ENCODE measurements at places on chromosomes 7 and 10.

GRCh38 chr10:21372651-21373410 lies 152.7 kb downstream of the SKIDA1 start:
- peak; percentile 83 for DNase-seq

DNA sequence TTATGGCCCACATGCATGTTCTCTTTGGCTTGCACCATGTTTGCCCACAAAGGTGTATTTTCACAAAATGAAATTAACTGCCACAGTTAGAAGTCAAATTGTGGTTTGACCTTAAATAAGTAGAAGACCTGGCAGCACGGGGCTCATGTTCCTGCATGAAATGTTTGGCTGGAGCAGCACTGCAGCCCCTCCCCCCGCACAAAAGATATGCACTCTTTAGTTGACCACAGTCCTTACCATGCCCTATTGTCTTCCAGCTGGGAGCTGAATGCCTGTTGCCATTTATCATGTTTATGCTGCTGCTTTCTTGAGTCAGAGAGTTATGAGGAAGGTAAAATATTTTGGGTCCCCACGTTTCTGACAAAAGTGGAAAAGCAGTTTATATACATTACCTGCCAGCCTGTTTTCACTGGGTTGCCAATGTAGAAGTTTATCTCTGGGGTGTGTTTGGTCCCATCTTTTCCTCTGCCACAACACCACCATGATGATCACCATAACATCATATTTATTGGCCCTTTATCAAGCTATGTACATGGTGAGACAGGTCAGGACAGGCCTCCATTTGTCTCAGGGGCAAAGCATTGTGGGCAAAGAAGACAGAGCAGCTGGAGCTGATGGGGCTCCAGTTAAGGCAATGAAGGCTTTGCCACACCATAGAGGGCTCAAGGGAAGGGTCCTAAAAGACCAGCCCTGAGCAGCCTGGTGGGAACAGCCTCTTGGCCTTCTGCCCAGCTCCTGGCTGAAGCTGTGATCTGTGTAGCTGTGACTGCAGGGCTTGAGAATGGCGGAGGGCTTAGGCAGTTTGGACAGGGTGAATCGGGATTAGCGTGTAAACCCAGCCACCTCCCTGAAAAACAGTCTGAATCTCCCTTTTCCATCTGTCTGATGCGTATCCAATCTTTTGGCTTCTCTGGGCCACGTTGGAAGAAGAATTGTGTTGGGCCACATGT lies 5.4 kb downstream of the PRF1 start:
- DNase-seq = no peak

DNA sequence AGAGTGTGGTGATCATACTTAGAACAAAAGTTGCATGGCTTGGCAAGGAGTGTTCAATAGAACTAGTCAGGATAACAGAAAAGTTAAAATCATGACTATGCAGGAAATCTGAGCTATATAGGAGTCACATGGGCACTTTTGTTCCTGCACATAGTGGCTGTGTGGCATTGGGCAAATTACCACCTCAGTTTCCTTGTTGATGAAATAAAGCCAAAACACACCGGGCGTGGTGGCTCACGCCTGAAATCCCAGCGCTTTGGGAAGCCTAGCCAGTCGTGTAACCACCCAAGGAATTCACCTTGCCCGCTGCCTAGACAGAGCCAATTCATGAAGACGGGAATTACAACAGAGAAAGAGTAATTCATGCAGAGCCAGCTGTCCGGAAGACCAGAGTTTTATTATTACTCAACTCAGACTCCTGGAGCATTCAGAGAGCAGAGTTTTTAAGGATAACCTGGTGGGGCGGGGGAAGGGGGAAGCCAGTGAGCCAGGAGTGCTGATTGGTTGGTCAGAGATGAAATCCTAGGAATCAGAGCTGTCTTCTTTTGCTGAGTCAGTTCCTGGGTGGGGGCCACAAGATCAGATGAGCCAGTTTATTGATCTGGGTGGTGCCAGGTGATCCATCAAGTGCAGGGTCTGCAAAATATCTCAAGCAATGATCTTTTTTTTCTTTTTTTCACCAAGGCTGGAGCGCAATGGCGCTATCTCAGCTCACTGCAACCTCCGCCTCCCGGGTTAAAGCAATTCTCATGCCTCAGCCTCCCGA lies 6.4 kb upstream of the MKRN1 start:
- no peak for DNase-seq

DNA sequence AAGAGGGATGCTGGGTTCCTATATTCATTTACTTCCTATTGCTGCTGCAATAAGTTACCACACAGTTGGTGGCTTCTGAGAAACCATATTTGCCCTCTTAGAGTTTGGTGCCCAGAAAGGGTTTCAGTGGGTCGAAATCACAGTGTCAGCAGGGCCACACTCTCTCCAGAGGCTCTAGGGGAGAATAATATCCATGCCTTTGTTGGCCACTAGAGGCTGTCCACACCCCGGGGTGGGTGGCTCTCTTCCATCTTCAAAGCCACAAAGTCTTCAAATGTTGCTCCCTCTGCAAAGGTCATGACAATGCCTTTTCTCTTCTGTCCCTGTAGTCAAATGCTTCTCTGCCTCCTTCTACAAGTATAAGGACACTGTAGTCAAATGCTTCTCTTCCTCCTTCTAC lies 989.4 kb downstream of the CCSER2 start:
- no peak for DNase-seq

GRCh38 chr7:147053746-147054145 lies 937.1 kb downstream of the CNTNAP2 start:
- DNase-seq = peak; percentile 7

DNA sequence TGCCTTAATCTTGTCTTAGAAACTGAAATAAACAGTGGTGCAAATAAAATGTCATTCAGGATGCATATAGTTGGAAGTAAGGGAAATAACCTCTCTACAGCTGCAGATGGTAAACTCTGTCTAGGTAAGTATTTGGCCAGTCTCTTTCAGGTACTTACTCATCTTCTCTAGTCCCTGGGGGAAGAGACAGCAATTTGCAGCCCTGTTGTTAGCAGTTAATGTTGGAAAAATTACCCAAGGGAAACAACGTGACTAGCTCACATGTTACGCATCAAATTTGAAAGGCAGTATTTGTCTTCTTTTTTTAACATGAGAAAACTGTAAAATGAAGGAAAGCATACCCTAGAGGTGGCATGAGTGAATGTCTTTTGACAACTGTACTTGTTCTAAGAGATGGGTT lies 3.2 kb upstream of the HUS1 start:
- no peak for DNase-seq

DNA sequence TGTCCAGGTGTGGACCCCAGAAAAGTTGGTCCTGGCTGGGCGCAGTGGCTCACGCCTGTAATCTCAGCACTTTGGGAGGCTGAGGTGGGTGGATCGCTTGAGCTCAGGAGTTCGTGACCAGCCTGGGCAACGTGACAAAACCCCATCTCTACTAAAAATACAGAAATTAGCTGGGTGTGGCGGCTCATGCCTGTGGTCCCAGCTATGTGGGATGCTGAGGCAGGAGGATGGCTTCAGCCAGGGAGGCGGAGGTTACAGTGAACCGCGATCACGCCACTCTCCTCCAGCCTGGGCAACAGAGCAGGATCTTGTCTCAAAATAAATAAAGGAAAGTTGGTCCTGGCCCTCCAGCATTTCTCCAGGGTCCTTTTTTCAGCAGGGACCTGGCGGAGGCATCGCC lies 1.4 kb downstream of the NUDT1 start:
- no peak for DNase-seq

GRCh38 chr10:73889014-73889413 lies 14.7 kb upstream of the CAMK2G start:
- DNase-seq = peak; percentile 77

GRCh38 chr10:28558923-28559508 lies 26.1 kb downstream of the WAC start:
- no peak for DNase-seq

- no peak for DNase-seq
These were observed 143.4 kb downstream of the C10orf105 start for GRCh38 chr10:71575934-71576801.

- no peak for DNase-seq
These were observed 184.5 kb upstream of the DKK1 start for GRCh38 chr10:52129410-52130178.

DNA sequence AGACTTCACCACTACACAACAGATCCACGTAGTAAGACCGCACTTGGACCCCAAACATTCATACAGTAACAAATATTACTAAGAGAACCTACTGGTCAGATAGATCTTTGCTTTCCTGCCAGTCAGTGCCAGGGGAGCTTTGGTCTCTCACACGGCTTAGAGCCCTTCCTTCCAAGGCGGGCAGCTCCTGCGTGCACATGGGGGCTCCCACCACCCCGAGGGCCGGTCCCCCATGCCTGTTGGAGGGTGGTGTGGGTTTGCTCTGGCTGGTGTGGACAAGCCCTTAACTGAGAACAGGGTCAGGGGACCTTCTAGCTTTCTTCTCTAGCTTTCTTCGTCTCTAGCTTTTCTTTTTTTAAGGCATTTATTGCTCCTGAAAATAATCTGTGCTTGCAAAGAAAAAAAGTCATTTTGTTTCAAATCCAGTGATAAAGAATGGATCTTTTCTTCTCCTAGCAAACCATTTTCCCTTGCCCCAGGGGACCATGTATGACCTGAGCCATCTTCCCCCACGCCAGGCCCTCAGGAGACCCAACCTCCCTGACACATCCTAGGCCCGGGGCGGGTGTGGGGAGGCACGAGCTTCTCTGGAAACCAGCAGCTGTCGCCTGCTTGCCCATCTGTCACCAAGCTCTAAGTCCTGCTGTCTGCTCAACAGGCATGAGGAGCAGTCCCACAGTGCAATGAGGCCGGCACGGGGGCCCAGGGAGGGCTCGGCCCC lies 591.1 kb downstream of the PTPRN2 start:
- DNase-seq = no peak

DNA sequence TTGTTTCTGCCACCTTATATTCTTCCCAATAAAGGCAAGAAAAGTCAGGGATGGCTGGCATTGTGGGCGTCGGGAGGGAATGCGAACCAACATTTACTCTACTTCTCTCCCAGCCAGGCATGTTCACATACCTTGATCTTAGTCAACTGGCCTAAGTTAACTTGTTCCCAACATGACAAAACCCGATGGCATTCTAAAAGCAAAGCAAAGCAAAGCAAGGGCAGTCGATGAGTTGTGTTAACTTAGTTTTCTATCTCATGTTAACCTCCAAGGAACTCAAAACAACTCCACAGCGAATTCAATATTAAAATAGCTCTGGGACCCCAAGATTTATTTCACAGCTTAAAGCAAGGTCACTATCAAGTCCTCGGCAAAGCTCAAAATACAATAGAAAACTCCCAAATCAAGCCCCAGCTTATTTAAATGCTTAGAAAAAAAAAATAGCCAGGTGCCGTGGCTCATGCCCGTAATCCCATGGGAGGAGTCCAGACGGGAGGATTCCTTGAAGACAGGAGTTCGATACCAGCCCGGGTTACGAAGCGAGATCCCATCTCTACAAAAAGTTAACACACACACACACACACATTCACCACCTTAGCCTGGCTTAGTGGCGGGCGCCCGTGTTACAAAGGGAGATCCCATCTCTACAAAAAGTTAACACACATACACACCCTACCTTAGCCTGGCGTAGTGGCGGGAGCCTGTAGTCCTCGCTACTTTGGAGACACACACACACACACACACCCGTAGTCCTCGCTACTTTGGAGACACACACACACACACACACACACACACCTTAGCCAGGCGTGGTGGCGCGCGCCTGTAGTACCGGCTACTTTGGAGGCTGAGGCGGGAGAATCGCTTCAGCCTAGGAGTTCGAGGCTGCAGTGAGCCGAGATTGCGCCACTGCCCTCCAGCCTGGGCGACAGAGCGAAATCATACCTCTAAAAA lies 901 bp upstream of the CCNY start:
- DNase-seq = no peak

- DNase-seq = no peak
These were observed 9.2 kb downstream of the PRKCQ start for GRCh38 chr10:6570893-6571292.

DNA sequence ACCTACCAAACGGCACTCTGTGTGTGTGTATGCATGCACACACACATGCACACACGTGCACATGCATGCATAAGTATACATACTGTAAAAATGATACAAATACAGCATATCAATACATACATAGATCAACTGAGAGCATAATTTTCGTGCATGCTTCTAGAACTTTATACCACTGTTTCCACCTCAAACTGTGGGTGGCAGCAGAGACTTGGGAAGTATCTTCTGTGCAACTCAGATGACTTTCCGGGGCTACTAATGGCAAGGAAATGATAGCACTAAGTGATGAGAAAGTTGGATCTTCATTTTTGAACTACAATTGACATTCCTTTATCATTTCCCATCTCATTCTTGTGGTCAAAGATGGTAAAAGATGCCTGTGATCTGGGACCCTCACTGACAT lies 570.7 kb downstream of the REEP3 start:
- peak; percentile 33 for DNase-seq

DNA sequence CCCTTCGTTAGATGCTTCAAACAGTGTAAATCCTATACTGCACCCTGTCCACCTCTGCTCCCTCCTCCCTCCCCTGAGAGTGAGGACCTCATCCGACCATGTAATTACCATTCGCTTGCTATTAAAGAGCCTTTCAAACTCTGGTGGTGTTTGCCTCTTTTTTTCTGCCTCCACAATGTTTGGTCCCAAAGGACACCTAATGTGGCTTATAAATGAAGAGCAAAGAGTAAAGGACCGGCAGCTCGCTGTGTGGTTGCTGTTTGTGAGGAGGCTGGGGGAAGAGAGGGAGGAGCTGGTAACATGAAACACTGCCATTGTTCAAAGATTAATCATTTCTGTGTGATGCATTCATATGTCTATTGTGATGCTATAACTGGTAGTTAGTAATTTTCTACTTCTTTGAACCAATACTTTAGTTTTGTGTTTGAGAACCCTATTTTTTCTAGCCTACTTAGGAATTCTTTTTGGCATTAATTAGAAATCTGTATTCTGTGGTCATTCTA lies 27.9 kb downstream of the MTURN start:
- peak; percentile 93 for DNase-seq

GRCh38 chr7:7292608-7293007 lies 110.3 kb downstream of the C1GALT1 start:
- no peak for DNase-seq

DNA sequence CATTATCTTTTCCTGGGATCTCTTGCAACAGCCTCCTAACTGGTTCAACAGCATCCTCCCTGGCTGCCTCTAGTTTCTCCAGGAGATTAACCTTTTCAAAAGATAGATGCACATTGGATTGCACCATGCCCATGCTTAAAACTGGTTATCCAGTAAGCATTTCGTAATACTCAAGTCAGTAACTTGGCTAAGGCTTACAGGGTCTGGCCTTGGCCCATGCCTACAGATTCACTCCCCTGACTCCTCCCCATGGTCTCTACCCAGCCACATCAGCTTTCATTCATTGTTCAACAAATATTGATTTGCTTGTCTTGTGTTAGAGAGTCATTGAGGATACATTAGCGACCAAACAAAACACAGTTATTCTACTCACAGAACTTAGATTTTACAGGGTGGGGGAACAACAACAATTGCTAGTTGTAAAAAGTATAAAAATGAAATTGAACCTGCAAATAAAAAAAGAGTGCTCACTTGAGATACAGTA lies 1.8 kb upstream of the KIF20B start:
- DNase-seq = no peak
